Effector CD8-positive, alpha-beta T cell (primary cell): ENCODE measurements at places on chromosomes 11 and 22.
A peak's percentile ranks its signal among the peaks of the same experiment; 100 is the strongest.

DNA sequence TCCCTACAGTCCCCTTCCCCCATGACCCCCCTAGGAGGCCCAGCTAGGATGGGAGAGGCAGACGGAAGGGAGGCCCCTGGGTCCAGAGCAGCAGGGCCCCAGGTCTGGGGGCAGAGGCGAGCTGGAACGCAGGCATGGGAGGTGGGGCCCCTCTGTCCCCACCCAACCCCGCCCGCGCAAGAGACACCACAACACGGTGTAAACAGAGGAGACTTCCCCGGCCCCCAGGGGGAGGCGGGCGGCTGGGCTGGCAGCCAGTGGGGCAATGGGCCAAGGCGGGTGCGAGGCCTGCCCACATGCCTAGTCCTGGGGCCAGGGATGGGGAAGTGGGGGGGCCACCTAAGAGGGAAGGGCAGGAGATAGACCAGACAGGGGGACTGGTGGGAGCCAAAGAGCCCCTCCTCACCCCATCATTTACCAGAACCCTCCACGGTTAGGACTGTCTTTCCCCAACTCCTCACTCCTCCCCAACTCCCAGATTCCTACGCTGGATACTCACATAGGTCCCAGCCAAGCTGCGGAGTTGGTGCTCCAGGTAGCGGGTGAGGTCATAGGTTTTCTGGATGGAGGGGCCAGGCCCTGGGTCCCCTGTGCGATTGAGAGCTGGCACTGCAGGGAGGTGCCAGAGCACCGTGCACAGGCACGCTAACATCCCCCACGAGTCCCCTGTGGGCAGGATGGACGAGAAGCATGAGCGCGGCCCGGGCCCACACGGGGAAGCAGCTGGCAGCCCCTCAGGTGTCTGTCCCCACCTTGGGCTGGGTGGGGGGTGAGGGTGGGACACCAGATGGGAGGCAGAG, 6.2 kb downstream of the CLCF1 start:
- no peak for DNase-seq

GRCh38 chr11:61815790-61816735, 740 bp downstream of the FADS1 start:
- peak; percentile 36 for DNase-seq

- DNase-seq, result no peak
Measured at GRCh38 chr11:74380746-74381439, 17.3 kb downstream of the PGM2L1 start.

GRCh38 chr22:44639891-44640617, 62.0 kb upstream of the PRR5 start:
- DNase-seq, result no peak
